RWPE1 (cell line): ENCODE measurements at places on chromosomes 7 and 10.

DNA sequence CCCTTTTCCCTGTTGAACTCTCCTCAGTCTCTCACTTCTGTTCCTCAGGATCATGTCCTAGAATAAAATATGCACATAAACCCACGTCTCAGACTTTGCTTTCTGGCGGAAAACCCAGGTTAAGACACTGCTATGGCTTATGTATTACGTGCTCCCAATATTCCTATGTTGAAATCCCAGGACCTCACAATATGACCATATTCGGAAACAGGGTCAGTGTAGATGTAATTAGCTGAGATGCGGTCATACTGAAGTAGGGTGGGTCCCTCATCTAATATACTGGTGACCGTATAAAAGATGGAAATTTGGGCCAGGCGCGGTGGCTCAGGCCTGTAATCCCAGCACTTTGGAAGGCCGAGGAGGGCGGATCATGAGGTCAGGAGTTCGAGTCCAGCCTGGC lies 59.9 kb downstream of the KIAA1549 start:
- DNase-seq = no peak

DNA sequence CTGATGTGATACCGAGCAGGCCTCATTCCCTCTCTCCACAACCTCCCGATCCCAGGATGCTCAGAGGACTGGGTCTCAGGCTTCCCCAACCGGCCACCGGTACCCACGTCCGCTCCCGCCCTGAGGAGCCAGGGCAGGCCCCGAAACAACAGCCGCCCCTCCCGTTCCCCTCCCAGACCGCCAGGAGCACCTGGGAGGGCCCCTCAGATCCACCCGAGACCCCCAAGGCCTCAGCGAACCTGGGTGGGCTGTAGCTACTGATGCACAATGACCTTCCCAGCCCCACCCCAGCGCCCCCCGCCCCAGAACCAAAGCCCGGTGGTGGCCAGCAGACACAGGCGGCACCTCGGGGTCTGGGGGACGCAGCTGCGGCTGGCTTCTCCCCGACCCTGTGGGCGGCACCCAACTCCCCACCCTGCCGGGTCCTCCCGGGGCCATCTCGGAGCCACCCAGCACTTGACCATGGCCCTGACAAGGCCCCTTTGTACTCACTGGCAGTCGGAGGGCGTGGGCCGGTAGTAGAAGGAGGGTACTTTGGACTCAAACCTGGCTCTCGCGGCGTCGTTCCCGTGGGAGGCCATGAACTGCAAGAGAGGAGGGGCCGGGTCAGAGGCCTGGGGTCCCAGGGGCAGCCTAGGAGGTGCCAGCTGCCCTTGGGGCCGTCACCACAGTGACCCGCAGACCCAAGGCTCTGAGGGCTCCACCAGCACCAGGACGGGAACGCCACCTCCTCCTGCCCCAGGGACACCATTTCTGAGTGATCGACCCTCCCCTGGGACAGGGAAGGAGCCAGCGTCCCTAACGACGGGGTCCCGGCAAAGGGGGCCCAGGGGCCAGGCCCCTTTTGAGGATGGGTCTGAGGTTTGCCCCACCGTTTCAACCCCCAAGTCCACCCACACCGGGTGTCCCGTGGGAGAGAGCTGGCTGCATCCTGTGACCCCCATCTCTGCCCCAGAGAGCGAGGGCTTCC lies 28.1 kb downstream of the ADAP1 start:
- no peak for DNase-seq

GRCh38 chr10:54282012-54282411 lies 519.0 kb downstream of the PCDH15 start:
- no peak for DNase-seq

GRCh38 chr10:121070275-121071070 lies 219.3 kb downstream of the WDR11 start:
- DNase-seq = no peak

DNA sequence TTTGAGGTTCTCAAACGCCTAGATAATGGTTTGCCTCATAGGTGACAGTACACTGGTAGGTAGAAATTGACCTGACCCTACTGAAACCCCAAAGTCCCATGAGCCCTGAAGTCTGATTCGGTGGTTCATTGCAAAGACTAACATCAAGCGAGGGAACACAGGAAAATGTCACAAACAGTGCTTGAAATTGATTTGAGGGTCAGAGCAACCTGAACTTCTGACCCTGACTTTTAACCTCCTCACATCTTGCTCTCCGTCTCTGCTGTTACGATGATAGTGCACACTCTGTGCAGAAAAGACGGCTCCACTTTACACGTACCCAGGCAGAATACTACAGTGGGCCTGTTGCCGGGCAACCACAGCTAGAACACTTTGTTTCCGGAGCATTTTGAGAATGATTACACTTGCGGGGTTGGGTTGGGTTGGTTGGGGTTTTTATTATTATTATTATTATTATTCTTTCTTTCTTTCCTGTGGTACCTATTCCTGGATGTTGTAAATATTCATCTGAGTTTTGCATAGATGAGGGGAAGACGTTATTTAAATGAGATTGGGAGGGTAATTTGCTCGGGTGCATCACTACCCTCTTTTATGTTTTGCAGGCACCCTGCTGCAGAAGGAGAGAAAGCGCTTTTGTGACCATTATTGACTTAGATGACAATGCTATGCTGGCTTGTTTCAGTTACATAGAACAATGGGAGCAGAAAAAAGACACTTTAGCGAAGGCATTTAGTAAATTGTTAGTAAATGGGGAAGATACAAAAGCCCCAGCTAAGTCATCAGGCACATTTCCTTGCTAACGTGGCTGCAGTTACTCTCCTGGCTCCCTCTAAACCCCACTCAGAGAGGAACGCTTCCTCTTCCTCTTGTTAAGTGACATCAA lies 438.1 kb upstream of the NRP1 start:
- DNase-seq = no peak

DNA sequence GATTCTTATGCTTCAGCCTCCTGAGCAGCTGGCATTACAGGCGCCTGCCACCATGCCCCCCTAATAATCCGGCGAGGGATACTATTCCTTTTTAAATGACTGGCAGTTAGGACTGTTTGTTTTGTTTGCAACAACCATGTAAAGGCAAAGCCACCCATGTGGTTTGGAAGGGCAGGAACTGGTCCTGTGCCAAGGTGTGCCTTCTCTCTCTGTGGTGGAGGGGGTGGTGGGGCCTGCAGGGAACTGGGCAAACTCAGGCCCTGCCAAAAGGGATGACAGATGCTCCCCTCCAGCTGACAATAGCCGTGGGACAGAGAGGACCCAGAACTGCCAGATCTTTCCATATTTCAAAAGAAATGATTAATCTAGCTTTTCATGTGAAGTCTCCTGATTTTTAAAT lies 23.5 kb upstream of the WAPL start:
- DNase-seq = no peak

DNA sequence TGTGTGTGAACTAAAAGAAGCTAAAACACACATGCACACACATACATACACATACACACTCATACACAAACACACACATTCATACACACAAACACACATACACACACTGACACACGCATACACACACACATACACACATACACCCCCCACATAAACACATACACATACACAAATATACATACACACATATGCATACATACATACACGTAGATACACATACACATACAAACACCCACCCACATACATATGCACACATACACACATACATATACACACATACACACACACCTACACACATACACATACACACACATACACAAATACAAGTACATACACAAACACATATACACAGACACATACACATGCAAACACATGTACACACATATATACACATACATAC lies 28.0 kb downstream of the SLC18A2 start:
- DNase-seq = no peak

DNA sequence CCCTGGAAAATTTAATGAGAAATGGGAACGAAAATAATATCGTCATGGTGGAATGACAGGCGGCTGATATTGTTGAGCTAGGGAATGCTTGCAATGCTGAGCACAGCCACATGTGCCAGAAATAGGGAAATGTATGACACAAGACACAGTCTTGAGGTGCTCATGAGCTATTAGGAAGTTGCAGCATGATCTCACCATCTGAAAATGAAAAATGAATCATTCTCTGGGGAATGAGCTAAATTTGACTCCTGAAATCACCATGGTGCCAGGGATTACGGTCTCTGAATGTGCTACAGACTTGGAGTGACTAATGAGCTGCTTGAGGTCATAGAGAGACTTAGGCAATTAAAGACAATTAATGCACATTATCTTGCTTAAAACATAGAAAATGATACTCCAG lies 845.0 kb downstream of the CNTNAP2 start:
- DNase-seq = peak; percentile 0

GRCh38 chr7:11427686-11428273 lies 404.2 kb downstream of the THSD7A start:
- peak; percentile 35 for DNase-seq

DNA sequence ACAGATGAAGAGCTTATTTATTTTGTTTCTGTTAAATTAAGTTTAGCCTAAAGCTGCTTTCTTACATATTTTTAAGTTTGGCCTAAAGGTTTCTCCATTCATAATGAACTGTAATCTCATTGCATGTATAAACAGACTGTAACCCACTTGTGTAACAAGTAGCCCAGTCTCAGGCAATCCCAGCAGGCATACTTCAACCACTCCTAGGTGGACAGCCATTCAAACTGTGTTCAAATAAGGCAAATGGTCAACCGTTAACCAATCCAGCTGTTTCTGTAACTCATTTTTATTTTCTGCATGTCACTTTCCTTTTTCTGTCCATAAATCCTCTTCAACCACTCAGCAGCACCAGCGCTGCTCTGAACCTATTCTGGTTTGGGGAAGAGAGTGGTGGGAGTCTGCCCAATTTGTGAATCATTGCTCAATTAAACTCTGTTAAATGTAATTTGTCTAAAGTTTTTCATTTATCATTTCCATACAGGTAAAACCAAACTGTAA lies 35.9 kb downstream of the PHYHIPL start:
- no peak for DNase-seq

DNA sequence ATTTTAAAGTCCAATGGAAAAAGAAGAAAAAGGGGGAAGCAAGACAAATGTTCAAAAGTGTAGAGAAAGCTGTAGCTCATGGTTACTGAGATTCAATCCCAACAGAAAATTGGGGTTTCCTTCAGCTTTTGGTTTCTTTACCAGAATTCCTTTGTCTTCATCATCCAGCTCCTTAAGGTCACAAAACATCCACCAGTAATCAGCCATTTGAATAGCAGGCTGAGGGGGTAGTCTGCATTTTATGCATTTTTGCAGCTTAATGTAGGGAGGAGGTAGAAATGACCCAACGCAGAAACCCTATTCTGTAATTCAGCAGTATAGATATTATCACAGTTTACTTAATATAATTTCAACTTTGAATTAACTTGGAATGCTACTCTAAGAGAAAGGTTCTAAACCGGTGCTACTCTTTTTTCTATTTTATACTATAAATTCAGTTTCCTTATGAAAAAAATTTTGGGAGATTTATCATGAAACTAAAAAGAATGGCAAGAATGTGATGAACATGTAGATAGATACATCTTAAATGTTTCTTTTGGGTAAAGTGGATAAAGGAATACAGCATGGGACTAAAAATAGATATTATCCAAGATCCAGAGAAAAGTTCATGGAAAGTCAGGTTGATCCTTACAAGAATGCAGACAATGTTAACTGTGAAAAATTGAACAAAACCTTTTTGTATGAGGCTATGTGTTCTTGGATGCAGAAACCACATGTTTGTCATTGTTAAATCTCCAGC lies 596.9 kb downstream of the PHTF2 start:
- DNase-seq = no peak

DNA sequence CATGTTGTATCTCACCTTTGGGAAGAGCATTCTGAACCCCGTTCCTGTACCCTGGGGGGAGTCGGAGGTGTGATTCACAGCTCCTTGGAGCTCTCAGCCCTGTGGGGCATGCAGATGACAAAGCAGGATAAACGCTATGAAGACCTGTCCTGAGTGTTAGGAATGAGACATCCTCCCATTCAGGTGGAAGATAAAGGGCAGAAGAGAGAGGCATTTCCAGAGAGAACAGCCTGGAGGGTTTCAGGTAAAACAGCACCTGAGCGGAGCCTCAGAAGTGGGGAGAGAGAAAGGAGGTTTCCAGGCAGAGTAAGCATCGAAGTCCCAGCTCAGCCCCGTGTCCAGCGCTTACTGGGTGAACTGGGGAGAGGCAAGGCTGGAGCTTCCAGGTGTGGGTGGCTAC lies 288.9 kb downstream of the KLF6 start:
- DNase-seq = no peak

DNA sequence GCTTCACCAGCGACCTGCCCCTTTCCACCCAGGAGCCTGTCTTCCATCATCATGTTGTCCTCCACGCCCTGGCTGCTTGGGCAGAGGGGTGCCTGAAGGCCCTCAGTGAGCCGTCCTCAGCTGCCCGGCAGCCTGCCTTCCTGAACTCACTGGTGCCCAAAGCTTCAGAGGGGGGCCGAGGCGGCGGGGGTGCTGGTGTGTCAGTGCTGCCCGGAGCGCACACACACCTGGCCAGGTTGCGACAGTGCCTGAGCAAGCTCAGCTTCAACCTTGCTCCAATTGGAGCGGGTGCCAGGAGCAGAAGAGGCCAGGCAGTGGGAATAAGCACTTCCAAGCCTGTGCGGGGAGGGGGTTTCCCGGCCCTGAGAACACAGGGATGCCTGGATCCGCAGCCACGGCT lies 566.3 kb downstream of the INHBA start:
- DNase-seq = no peak

GRCh38 chr7:122764902-122765301 lies 62.2 kb upstream of the RNF148 start:
- no peak for DNase-seq

- no peak for DNase-seq
These were observed 23.3 kb downstream of the WDR86 start for GRCh38 chr7:151386301-151387160.

- no peak for DNase-seq
These were observed 561.7 kb downstream of the KCNMA1 start for GRCh38 chr10:77075926-77076325.

- peak; percentile 87 for DNase-seq
These were observed 4.1 kb downstream of the IL6 start for GRCh38 chr7:22730921-22731654.

GRCh38 chr10:98825741-98826140 lies 379.0 kb upstream of the HPS1 start:
- no peak for DNase-seq

DNA sequence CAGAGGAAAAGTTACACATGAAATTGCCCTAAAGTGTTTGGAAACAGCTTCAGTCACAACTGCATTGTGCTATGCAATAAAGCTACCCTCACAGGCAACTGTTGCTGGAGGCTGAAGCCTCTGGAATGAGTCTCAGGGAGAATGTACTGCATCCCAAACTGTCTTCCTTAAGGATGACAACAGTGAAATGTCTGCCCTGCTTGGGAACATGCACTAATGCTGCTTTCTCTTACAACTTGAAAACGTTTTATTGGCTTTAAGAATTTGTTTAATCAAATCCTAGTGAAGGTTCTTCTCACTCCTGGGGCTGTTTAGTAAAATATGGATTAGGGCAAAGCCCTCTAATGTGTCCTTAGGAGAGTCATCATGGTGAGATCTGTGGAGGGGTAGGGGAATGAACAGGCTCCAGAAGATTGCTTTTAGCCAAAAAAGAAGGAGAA lies 215.4 kb downstream of the TWIST1 start:
- DNase-seq = no peak

- peak; percentile 23 for DNase-seq
These were observed 25.3 kb downstream of the DENND11 start for GRCh38 chr7:141676618-141677017.

- DNase-seq = peak; percentile 74
These were observed 7.8 kb downstream of the HPS6 start for GRCh38 chr10:102072673-102073527.
